ENCODE measurements at places on chromosomes 13 and 19.

GRCh38 chr13:84137292-84137691 lies 255.0 kb upstream of the SLITRK1 start:
- DNase-seq: peak; percentile 44

GRCh38 chr13:101763191-101763590 lies 310.7 kb downstream of the ITGBL1 start:
- DNase-seq: no peak

GRCh38 chr19:22609630-22610029 lies 24.5 kb upstream of the ZNF492 start:
- no peak for DNase-seq

DNA sequence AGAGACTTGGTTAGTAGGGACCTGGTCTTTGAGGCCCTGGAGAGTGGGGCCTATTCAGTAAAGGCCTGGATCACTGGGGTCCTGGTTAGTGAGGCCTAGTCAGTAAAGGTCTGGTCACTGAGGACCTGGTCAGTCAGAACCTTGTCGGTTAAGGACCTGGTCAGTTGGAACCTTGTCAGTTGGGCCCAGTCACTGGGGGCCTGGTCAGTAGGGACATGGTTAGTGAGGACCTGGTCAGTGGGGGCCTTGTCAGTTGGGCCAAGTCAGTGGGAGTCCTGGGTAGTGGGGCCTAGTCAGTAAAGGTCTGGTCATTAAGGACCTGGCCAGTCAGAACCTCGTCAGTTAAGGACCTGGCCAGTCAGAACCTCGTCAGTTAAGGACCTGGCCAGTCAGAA lies 43.2 kb upstream of the TPM4 start:
- DNase-seq: no peak

- DNase-seq: no peak
Measured at GRCh38 chr13:73844986-73845385, 289.2 kb downstream of the KLF12 start.

DNA sequence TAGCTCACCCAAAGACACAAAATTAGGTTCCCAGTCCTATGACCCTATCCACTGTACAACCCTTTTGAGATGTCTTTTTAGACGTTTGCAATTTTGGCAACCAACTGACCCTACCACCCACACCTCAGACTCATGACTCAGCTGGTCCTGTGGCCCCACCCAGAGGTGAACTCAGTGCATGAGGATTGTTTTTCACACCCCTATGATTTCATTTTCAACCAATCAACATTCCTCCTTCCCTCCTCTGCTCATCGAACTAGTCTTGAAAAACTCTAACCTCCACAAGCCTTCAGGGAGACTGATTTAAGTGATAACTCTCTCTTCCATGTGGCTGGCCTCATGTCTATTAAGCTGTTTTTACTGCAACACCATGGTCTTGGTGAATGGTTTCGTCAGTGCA lies 350.7 kb downstream of the UQCRFS1 start:
- no peak for DNase-seq

DNA sequence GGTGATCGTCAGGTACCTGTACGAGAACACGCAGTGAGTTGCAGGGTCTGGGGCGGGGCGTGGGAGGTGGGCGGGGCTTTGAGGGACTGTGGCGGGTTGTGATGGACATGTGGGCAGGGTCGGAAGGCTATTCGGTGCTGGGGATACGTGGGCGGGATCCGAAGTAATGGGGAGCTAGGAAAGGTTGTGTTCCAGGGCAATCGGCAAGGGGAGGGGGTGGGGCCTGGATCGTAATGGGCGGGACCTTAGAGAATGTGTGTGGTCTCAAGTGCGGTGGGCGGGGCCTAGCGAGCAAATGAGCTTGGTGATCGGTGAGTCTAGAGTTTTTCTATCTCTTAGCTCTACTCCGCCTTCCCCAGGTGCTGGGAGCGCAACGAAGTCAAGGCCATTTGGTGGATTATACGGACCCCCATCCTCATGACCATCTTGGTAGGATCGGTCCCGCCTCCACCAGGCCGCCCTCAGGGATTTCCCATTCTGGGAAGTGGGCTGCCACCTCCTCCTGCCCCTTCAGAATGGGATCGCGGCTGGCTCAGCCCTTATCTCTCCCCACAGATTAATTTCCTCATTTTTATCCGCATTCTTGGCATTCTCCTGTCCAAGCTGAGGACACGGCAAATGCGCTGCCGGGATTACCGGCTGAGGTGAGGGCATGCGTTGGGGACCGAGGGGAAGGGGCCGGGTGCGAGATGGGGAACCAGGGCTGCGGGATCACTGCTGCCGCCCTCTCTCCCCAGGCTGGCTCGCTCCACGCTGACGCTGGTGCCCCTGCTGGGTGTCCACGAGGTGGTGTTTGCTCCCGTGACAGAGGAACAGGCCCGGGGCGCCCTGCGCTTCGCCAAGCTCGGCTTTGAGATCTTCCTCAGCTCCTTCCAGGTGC lies 9.6 kb downstream of the GIPR start:
- DNase-seq: peak; percentile 83

GRCh38 chr13:53150568-53150967 lies 122.0 kb downstream of the OLFM4 start:
- no peak for DNase-seq

- no peak for DNase-seq
Measured at GRCh38 chr13:95564091-95564490, 11.6 kb downstream of the CLDN10 start.

DNA sequence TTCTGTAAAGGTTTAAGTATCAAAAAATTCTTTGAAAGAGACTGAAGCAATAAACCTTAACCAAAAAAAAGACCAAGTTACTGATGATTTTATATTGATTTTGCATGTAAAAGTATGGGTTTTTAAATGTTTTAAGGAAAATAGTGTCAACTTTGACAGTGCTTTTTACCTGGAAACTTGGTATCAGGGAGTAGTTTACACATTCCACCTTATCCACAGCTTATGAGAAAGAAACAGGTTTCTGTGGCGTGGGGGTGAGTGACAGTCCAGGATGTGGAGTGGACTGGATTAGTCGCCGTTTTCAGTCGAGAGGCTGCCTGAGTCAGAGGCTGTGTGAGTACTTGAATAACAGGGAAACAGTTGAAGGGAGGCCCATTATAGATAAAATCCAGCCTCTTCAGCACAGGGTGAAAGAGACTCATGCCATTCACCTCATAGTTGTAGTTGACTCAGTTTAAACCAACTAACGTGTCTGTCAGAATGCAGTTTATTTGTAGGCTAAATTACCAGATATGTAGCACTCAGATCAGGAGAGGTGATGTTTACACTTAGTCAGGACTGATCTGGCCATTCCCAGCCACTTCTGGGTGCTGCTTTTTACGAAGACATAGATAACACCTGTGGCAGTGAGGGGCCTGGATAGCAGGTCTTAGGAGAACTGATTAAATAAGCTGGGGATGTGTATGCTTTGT lies 595 bp upstream of the GPR183 start:
- peak; percentile 58 for DNase-seq

DNA sequence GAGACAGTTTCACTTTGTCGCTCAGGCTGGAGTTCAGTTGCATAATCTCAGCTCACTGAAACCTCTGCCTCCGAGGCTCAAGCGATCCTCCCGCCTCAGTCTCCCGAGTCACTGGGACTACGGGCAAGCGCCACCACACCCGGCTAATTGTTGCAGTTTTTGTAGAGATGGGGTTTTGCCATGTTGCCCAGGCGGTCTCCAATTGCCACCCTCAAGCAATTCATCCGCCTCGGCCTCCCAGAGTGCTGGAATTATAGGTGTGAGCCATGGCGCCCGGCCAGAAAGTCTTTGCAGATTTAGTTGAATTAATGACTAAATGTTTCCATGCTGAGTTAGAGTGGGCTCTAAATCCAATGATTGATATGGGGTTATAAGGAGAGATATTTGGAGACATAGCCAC lies 4.5 kb upstream of the CADM4 start:
- DNase-seq: no peak

DNA sequence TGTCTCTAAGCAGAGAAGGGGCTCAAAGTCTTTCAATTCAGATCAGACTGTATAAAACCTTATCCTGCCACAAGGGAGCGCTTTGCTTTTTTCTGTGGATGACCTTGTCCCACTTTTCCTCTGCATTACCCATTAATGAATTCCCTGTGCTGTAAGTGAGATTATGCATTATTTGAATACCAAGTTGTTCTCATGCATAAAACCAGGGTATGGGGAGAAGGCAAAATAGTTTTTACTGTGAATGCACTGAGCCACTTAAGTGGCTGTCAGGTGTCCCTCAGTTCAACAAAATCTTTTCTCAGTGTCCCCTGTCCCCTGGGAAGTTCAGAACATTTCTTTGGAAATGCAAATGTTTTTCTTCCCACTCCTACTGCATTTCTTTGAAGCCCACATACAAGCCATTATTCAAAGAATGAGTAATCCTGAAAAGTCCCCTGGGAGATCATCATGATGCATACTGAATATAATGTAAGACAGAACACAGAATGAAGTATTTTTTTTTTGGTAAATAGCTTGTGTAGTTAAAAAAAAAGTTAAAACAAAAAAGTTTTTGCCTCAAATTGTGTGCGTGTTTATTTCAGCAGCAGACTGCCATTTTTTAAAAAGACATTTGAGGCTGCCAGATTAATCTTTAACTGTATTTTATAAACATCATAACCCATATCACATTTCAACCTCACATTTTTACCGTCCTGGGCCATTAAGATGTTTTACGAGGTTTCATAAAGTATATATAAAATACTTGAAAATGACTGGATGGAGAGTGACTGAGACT lies 506.7 kb upstream of the PCDH9 start:
- DNase-seq: no peak

DNA sequence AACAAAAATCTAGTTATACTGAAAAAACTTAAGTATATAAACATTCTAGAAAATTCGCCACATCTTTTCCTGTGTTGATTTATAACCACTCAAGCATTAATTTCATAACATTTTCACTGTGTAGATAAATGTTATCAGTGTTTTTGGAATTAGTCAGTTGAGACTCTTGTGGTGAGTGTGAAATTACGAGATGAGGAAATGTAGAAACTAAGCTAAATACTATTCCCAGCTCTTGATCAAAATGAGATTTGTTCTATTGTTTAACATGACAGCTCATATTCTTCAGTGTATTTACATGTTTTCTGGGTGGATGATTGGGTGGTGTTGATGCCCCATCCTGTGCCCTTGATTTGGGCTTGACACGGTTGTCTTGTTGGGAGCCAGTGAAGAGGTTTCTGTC lies 406.8 kb downstream of the DACH1 start:
- DNase-seq: no peak

DNA sequence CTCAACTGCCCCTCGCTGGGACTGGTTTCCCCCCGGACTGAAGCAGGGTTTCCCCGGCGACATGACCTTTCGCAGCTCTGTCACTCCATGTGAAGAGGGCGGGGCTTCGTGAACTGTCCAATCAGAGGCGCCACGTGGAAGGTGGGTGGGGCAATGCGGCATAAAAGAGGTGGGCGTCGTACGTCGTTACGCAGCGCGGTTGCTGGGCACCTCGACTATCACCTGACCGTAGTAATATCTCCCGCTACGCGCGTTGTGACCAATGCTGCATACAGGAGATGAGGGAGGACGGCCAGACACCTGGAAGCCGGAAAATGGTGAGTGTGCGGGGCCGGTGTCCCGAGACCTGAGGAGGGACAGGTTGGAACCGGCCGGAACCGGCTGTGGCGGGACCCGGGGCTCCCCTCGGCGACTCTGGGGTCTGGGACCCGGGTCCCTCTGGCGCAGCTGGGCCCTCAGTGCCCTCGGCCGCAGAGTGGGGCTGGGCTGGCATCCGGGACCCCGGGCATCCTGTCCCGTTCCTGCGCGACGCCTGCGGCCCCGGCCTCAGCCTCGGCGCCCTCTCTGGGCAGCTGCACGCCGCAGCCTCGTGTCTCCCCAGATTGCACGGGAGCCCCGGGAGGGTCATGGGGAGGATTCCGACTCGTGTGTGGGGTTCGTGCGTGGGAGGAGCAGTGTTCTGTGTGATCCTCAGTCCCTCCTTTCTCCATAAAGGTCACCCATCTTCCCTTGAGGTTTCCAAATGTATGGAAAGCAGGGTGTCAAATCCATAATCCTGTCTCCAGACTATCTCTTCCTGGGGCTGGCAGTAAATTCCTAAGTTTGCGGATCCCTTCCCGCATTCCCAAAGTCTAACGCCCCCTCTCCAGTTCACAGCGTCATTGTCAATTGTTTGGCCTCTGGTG lies 32.2 kb downstream of the ZNF136 start:
- peak; percentile 73 for DNase-seq

DNA sequence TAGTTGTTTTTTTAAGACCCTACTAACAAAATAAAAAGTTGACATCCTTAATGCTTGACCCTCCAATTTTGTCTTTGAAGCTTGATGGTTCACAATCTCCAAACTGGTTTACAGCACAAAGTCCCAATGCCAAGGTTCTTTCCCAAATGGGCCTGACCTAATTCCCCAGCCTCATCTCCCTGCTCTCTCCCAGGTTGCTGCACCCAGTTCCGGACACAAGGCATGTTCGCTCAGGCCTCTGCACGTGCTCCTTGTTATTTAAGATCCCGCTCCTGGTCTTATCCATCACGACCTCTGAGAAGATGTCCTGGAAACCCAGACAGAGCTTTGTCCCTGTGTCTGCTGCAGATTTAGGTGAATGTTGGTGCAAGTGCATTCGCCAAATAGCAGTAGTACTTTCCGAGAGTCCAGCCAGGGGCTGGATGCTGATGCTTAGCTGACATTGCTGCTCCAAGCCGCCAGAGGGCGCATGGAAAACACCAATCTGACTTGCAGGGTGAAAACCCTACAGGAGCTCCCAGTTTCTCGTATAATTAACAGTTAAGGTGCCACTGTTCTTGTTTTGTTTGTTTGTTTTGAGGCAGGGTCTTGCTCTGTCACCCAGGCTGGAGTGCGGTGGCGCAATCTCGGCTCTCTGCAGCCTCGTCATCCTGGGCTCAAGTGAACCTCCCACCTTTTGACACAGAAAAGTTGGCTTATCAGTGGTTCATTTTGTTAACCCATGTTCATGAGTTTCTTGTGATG lies 18.5 kb downstream of the LYPD3 start:
- DNase-seq: peak; percentile 65

DNA sequence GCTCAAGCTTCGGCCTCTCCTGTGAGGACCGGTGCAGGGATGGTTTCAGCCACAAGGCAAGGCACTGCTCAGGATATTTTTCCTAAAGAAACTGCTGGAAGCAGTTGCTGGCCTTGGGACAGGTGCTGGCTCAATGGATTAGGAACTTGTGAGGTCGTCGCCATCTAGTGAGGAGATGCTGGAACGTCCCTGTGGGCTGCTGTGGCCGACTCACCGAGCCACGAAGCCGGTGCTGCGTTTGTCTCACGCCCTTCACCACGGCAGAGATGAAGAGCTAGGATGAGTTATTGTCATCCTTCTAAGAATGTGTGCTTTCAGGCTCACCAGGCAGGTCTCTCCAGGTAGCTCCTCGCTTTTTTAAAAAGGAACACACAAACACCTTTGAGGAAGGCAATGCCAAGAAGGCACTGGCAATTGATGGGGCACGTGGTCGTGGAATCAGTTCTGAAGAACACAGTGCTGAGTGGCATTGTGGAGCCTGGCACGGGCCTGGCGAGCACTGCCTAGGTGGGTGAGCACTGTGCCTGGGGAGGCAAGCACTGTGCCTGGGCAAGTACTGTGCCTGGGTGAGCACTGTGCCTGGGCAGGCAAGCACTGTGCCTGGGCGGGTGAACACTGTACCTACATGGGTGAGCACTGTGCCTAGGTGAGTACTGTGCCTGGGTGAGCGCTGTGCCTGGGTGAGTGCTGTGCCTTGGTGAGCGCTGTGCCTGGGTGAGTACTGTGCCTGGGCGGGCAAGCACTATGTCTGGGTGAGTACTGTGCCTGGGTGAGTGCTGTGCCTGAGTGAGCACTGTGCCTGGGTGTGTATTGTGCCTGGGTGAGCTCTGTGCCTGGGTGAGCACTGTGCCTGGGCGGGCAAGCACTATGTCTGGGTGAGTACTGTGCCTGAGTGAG lies 140.4 kb downstream of the TEX29 start:
- no peak for DNase-seq

All from stimulated activated CD8-positive, alpha-beta memory T cell treated with anti-CD3 and anti-CD28 coated beads, Interleukin-7, amount 100 ng/mL, for 4 hours (primary cell).